Left lung (tissue), 14 donors: ENCODE measurements at places on chromosomes 4 and X.
A peak's percentile ranks its signal among the peaks of the same experiment; 100 is the strongest.

- DNase-seq = no peak
Measured at GRCh38 chrX:106437407-106437806, 174.4 kb upstream of the RADX start.

DNA sequence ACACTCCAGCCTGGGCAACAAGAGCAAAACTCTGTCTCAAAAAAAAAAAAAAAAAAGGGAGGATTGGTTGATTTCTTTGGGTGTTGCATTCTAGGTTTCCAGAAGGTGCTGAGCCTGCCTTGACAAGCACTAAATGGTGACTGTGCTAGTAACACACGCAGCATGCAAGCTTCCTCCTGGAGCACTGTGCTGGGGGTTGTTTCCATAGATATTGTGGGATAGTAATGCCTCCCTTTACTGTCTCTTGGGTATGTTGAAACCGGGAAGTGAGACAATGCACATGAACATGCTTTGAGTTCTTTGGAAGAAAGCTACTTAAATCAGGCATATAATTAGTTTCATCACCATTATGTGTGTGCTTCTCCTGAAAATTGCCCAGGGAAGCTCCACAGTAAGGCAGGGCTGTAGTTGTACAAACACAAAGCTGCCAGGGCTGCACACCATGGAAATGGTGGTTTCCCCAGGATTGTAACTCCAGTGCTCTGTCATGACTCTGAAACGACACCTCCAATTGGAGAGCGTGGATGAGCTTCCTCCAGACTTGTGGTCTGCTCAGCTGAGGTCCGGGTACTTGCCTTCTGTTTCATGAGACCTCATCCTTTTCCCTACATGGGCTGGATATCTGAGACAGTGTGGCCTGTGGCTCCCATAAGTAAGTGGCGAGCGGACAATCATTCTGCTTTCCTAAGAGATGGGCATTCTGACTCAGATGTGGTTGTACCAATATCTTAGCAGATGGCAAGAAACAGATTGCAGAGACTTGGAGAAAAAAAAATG is 31.5 kb upstream of the STOX2 start:
- no peak for DNase-seq

- DNase-seq = peak; percentile 80
Measured at GRCh38 chr4:911871-912490, 20.1 kb downstream of the GAK start.

DNA sequence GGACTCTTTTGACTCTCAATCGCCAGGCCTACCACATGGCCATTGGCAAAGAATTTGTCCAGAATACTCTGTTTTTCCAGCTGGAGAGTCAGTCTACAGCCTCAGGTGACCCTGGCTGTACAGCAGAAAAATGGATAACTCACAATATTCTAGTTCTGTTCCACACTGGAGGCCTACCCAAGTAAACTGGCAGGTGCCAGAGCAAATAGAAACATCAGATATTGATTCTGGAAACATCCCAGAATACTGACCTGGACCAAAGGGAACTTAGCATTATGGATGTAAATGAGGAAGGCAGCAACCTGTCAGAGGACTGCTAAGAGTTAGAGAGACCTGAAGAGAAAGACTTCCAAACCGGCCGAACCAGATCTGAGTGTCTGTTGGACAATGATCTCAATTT is 147.9 kb upstream of the SMAD1 start:
- DNase-seq = no peak

DNA sequence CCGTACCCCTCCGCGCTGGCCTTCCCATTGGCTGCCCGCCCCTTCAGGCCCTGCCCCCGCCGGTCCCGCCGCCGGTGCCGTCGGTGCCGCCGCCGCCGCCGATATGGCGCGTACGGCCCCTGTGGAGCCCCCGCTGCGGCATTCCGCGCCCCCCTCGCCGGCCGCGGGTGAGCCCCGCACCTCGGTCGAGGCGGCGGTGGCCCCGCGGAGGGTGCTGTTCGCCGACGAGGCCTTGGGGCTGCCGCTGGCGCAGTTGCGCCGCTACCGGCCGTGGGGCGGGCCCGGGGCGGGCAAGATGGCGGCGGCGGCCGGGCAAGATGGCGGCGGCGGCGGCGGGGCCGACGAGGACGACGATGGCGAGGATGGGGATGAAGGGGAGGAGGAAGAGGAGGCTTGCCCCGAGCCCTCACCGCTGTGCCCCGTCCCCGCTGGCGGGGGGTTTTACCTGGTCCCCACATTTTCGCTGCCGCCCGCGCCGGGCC is at the start of gene PPP1R3F:
Gene PPP1R3F (plus strand): TSS at position 27 of the 482 bp plus-strand sequence. CDS start 77 bp downstream, at position 104.
- no peak for DNase-seq

DNA sequence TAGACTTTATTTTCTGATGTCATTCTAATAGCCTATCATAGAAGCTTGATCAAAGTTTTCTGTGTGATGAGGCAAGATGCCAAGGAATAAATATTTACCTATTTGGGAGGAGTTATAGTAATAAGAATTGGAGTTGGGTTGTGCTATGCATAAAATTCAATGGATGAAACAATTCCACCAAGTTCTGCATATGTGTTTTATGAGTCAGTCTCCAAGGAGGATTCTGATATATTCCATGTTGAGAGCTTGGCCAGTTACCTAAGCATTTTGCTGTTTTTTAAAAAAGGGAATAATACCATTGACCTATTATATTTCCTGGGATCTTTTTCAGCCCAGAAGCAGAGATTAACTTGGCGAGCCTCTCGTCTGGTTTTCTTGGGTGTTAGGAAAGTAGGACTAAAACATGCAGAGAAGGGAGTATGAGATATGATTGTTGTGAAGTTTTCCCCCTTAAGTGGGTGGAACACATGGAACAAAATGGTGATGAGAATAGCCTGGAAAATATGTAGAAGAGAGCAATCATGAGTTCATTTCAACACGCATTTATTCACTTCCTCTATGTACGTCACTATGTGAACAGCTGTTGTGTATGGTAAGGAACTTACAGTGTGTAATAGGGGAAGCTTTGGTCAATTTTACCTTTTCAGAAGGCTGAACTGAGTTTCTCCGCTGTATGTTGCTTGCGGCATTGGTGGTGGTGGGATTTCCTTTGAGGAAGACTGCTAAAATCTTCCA is 39.2 kb downstream of the POLA1 start:
- no peak for DNase-seq

- no peak for DNase-seq
Measured at GRCh38 chr4:7844594-7844991, 95.1 kb downstream of the AFAP1 start.

DNA sequence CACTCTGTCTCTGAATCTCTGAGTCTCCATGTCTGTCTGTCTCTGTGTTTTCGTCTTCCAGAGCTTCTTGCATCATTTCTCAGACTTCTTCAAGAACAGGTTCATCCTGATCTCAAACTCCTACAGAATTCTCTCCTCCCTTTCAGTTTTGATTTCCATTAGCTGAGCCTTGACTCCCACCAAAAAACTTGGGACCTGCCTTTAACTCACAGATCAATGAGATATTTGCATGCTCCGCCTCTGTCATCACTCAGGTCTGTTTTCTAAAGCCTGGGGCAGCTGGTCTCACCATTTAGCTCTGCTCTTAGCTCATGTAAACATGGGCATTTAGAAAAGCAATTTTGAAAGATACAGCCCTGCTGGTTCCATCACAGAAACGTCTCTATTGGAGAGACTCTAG is 8.6 kb downstream of the DAPP1 start:
- DNase-seq = no peak

GRCh38 chrX:83022020-83022419 is 486.1 kb upstream of the POU3F4 start:
- no peak for DNase-seq

- DNase-seq = peak; percentile 54
Measured at GRCh38 chrX:20252381-20253231, 14.1 kb downstream of the RPS6KA3 start.

- DNase-seq = no peak
Measured at GRCh38 chrX:39115166-39115565, 313.9 kb downstream of the MID1IP1 start.

DNA sequence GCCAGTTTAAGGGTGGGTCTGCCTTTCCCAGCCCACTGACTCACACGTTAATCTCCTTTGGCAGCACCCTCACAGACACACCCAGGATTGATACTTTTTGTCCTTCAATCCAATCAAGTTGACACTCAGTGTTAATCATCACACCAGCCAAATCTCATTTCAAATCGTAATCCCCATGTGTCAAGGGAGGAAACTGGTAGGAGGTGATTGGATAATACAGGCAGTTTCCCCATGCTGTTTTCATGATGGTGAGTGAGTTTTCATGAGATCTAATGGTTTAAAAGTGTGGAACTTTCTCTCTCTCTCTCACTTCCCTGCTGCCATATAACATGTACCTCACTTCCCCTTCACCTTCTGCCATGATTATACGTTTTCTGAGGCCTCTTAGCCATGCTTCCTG is 647.2 kb upstream of the FRG1 start:
- no peak for DNase-seq

GRCh38 chrX:3550871-3551270 is 162.6 kb downstream of the PRKX start:
- no peak for DNase-seq

GRCh38 chrX:149939905-149940673 is 1.8 kb upstream of the EOLA2 start:
- DNase-seq = peak; percentile 92

DNA sequence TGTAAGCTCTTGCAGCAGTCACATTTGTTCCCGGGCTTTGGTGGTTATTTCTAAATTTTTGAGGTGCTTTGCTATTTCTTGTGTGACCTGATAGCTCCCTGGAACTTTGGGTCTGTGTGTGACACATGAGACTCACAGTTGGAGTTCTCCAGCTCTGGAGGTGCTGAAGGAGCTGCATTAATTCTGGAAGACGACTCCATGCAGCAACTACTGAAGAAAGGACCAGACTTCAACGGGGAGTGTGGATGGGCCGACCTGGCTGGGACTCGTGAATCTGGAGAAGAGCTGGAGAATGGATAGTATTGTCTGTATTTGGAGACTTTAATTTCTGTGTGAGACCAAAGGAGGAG is 1.5 kb downstream of the MRFAP1 start:
- no peak for DNase-seq

- no peak for DNase-seq
Measured at GRCh38 chrX:43493756-43494155, 162.3 kb upstream of the MAOA start.

DNA sequence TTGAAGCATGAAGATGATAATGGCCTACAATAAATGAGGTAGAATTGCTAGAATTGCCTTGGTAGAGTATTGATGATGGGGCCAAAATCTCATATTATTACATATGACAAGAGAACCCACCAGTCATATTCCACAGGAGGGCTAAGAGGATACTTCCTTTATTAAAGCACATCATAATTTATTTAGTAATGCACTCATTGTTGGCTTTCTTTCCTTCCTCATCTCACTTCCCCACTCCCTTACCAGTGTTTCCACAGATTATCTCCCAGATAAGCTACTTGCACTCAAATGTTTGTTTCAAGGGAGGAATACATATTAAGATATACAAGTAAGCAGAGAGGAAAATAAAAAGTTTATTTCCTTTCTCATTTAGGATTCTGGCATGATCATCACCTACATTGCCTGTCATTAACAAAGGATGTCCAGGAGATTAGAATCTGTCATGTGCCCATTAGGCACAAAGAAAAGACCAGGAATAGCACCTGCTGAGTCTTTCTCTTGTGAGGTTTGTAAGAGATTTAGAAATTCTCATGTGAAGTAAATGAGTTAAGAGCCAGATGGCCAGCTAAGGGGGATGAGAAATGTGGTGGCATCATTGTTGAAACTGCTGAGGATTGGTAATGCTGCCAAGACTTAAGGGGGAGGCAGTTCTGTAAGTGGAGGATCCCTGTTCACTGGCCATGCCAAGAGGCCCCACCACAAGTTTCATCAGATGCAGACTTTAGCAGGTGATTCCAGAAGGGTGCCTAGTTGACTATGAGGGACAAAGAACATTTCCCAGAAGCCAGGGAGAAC is 52.4 kb upstream of the PRDM8 start:
- no peak for DNase-seq

GRCh38 chrX:150508018-150508417 is 60.4 kb upstream of the MTM1 start:
- DNase-seq = no peak

GRCh38 chr4:180455226-180455625 is 1788.0 kb upstream of the TENM3 start:
- DNase-seq = no peak
